Naive thymus-derived CD8-positive, alpha-beta T cell (primary cell): ENCODE measurements at places on chromosomes 4 and X.

DNA sequence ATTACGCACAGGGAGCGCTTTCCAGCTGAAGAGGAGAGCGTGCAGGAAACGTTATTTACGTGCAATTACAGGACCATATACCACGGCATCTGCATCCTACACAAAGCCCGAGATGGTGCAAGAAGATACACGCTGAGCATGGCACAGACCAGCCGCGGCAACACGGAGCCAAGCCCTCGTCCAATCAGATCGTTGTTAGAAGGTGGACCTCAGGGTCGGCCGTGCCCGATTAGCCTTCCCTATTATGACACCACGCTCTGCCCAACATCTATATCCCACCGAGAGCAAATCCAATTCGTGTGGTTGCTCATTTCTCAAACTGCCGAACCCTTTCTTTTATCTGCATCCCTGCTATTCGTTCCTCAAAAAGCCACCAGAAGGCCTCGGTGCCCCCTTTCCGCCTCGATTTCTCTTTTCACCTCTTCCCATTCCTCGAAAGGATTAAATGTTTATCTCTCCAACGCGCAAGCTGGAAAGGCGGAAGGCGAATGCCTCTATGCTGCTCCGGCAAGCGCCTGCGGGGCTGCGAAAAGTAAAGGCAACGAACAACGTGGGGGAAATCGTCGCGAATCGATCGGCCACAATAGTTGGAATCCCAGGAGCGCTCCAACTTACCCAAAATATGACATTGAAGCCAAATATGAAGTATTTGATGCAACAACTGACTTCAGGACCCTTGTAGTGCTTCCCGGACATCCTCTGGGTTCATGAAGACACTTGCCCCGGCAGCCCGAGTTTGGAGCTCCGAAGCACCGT, 702 bp downstream of the TSPAN5 start:
- DNase-seq: peak; percentile 20

DNA sequence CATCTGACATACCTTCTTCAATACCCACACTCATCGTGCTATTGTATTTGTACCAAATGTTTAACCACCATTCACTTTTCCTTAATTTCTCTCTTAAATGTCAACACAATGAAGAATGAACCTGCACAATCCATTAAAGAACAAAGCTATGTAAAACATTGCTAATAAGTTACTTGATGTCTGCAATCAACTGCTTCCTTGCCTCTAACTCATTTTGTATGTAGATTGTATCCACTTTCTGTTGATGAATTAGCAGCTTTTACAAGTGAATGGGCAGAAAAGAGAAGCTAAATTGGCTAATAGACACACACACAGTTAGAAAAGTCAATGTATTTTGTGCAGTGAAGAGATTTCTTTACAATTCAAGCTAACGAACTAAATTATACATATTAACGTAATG, 212.5 kb upstream of the NDST3 start:
- DNase-seq: no peak

- DNase-seq: no peak
Observed at GRCh38 chr4:113467581-113467980, 294.0 kb downstream of the CAMK2D start.

- no peak for DNase-seq
Observed at GRCh38 chr4:71269233-71269632, 69.6 kb upstream of the SLC4A4 start.

DNA sequence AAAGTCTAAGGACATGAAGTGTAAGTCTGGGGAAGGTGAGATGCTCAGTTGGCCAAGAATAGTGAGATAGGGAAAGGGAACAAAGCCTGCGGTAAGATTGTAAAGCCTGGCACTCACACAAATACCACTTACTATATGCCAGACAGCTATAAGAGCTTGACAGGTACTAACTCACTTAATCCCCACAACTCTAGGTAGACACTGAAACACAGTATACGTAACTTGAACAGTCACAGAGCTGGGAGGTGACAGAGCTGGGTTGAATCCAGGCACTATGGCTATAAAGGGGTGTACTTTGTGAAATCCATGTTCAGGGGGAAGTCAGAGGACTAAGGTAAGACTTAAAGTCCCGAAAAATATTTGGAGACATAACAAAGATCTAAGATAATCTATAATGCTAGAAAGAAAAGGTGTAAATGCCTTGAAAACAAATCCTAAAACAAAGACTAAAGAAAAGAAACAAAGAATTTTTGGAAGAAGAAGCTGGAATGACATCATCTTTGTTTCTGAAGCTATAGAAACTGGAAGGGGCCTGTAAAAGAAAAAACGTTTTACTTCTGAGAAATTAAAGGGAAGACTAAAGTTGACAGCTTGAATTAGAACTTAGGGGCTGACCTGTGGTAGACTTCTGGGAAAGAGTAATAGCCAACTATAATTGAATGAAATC, 172.5 kb downstream of the PPP3CA start:
- DNase-seq: no peak

GRCh38 chr4:26765515-26765914, 95.1 kb upstream of the STIM2 start:
- DNase-seq: no peak
